Non-pigmented ciliary epithelial cell (primary cell): ENCODE measurements at places on chromosomes 7 and 10.

GRCh38 chr7:76505168-76506080, 4.9 kb upstream of the UPK3B start:
- no peak for DNase-seq

DNA sequence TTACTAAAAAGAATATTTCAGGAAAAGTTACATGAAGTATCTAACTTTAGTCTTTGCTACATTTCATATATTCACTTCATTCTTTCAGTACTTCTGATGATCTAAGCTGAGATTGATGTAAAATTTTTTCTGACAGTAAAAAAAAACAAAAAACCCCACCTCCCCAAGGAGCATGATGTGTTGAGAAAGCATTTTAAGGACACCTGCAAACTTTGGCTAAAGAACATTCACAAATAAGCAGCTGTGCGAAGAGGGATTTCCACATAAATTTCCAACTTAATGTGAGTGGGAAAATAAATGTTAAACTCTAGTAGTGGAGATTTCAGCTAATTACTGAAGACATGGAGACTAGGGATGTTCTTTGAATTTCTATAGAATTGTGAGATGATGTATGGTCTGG, 35.5 kb downstream of the DLD start:
- DNase-seq: no peak

- DNase-seq: no peak
These were observed 184.7 kb downstream of the DGKB start for GRCh38 chr7:14717816-14718215.

- no peak for DNase-seq
These were observed 443 bp downstream of the RNF32 start for GRCh38 chr7:156640949-156641485.

- DNase-seq: no peak
These were observed 56.9 kb upstream of the NPY start for GRCh38 chr7:24227068-24227467.

DNA sequence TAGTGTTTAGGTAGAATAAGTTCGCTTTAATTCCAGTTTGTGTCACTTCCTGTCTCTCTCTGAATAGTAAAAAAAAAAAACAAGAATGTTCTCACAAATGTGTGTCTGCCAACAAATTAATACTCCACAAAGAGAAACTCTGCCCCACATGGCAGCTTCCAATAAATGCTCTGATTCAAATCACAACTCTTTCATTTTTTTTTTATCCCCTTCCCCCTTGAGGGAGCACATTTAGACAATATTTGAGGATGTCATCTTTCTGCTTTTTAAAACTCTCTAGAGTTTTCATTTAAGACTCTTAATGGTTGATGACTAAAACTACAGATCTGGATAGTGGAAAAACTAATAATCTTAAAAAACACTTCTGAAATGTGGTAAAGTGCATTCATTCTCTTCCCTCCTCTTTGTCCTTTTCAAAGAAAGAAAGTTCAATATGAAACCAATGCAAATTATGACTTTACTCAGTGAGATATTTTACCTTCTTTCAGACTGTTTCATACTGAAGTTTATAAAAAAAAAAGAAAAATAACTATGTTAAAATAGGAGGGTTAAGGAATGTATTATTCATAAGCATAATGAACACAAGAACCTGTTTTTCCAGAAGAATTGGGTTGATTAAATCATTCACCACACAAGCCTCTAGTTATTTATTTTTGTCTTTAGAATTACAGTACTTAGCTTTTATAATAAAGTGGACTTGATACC, 42.3 kb downstream of the ARID5B start:
- no peak for DNase-seq

- no peak for DNase-seq
These were observed 55.9 kb upstream of the VWC2 start for GRCh38 chr7:49717547-49717946.

GRCh38 chr7:23476286-23477156, 6.2 kb upstream of the IGF2BP3 start:
- no peak for DNase-seq

DNA sequence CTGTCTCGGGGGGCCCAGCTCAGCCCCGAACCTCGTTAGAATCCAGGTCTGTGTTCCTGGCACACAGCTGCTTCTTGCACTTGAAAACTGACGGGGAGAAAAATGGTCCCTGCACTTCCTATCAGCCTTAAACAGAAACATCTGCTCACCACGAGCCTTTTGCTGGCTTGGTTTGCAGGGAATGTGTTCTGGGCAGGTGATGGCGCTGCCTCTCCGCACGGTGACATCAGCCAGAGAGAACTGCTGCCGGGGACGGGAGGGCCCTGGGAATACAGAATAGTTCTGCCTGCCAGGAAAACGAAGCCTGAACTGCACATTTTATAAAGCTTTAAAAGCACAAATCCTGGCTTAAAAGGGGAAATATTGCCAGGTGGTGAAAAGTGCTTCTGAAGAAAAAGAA, 622.5 kb downstream of the TYW1 start:
- DNase-seq: no peak

DNA sequence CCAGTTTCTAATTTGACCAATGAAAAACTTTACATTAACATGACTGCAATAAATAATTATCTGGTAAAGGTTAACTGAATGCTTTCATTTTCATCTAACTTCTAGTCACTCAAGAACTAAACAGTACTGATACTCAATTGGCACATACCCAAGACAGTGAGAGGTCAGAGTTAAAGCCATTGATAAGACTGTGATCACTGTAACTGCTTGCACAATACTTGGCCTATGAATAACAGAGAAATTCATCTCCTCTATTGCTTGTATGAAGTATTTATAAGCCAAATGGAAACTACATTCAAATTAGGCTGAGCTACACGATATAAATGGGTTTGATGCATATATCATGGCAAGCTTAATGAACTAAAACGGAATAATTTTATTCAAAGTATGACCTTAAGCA, 43.0 kb downstream of the HERC4 start:
- no peak for DNase-seq
